Sigmoid colon (tissue), 7 donors: ENCODE measurements at places on chromosomes 12 and 14. TPM values are rescaled to one million over a fixed set of nuclear protein-coding genes. Genes with fewer than 3 reads are reported as not detected.

The EIF2B2 gene
- total RNA-seq = 34.1 TPM

The HSPB8 gene
- total RNA-seq = 423 TPM

The IL22 gene
- not detected for total RNA-seq

The LRFN5 gene
- 6.1 TPM for total RNA-seq

- no peaks in the 10 kb centered on the region for H3K36me3 ChIP-seq
- H3K4me1 ChIP-seq = no peaks in the 10 kb centered on the region
- H3K4me3 ChIP-seq = no peak overlapping the region
These were observed 14.6 kb downstream of the GALNT8 start for GRCh38 chr12:4734625-4735340.

DNA sequence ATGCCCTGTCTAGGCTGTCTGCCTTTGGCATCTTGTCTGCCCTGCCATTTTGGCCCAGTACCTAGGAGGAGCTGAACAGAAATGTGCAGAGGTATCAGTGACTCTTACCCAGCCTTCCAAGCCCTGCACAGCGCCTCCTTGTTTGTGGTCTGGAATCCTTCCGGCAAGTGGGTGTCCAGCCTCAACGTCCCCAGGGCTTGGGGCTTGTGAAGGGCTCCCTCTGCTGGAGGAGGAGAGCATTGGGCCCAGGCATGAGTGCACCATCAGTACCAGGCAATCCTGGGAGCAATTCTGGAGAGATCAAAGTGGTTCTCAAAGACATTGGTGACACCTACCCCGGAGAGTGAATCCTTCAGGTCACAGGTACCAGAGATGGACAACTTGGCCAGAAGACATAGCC is 2.4 kb upstream of the TCL1B start:
- no peak overlapping the region for H3K27ac ChIP-seq
- H3K4me1 ChIP-seq = no peaks in the 10 kb centered on the region
- no peaks in the 10 kb centered on the region for H3K36me3 ChIP-seq
- no peak for DNase-seq

GRCh38 chr12:76777765-76778216 is 13.9 kb downstream of the ZDHHC17 start:
- no peak overlapping the region for H3K27ac ChIP-seq
- H3K36me3 ChIP-seq = no peaks in the 10 kb centered on the region
- H3K4me3 ChIP-seq = no peak overlapping the region

GRCh38 chr12:85155791-85156190 is 119.6 kb downstream of the LRRIQ1 start:
- no peak overlapping the region for H3K4me3 ChIP-seq
- no peak overlapping the region for H3K27ac ChIP-seq
- no peaks in the 10 kb centered on the region for H3K36me3 ChIP-seq

- H3K27ac ChIP-seq = no peak overlapping the region
- DNase-seq = no peak
- H3K4me1 ChIP-seq = peaks cover 6% of the 10 kb centered on the region
- H3K4me3 ChIP-seq = no peak overlapping the region
- H3K36me3 ChIP-seq = no peaks in the 10 kb centered on the region
- H3K27me3 ChIP-seq = no peaks in the 10 kb centered on the region
These were observed 176.1 kb upstream of the SLC38A2 start for GRCh38 chr12:46548605-46549071.

GRCh38 chr12:125259178-125259867 is 194.1 kb downstream of the AACS start:
- no peaks in the 10 kb centered on the region for H3K4me1 ChIP-seq
- no peak for DNase-seq
- no peak overlapping the region for H3K27ac ChIP-seq
- no peaks in the 10 kb centered on the region for H3K36me3 ChIP-seq
- no peak overlapping the region for H3K4me3 ChIP-seq

- DNase-seq = no peak
- no peaks in the 10 kb centered on the region for H3K27me3 ChIP-seq
- H3K27ac ChIP-seq = no peak overlapping the region
- H3K4me3 ChIP-seq = no peak overlapping the region
These were observed 783.0 kb downstream of the TMEM121 start for GRCh38 chr14:106309423-106309822.

- no peak overlapping the region for H3K4me3 ChIP-seq
- no peaks in the 10 kb centered on the region for H3K4me1 ChIP-seq
- H3K27ac ChIP-seq = no peak overlapping the region
These were observed 15.7 kb downstream of the ASPG start for GRCh38 chr14:104101086-104101621.

GRCh38 chr14:101927859-101928258 is 36.5 kb upstream of the DYNC1H1 start:
- peak overlapping the region; percentile 77 for H3K27ac ChIP-seq
- no peaks in the 10 kb centered on the region for H3K27me3 ChIP-seq
- peak; percentile 96 for DNase-seq
- peaks cover 23% of the 10 kb centered on the region for H3K4me1 ChIP-seq
- H3K4me3 ChIP-seq = no peak overlapping the region
